NCI-H187 treated with DMSO at 0.1 percent for 48 hours (cell line): ENCODE measurements at places on chromosomes 12 and 14.
A peak's percentile ranks its signal among the peaks of the same experiment; 100 is the strongest.

GRCh38 chr14:54909817-54910558 is 7.4 kb upstream of the GCH1 start:
- no peak for DNase-seq

GRCh38 chr12:104695453-104696148 is 238.9 kb downstream of the CHST11 start:
- peak; percentile 55 for DNase-seq

GRCh38 chr12:17203497-17203896 is 597.5 kb upstream of the LMO3 start:
- DNase-seq = no peak

GRCh38 chr14:24160499-24160849 is 591 bp upstream of the IRF9 start:
- no peak for DNase-seq

GRCh38 chr12:18158774-18159557 is 69.0 kb upstream of the RERGL start:
- DNase-seq = no peak

DNA sequence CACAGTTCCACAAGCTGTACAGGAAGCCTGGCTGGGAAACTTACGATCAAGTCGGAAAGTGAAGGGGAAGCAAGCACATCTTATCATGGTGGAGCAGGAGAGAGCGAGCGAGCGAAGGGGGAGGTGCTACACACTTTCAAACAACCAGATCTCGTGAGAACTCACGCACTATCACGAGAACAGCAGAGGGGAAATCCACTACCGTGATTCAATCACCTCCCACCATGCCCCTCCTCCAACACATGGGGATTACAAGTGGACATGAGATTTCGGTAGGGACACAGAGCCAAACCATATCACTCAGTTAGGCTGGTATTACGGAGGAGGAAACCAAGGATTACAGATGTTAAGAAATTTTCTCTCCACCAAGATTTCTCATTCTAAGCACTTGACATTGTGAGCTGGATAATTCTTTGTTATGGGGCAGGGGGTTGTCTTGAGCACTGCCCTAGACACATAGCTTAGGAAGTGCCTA is 262.0 kb upstream of the G2E3 start:
- DNase-seq = no peak

- no peak for DNase-seq
These were observed 37.3 kb downstream of the PRKCH start for GRCh38 chr14:61358554-61359226.

- peak; percentile 45 for DNase-seq
These were observed 15.1 kb downstream of the CCDC177 start for GRCh38 chr14:69559581-69560011.

DNA sequence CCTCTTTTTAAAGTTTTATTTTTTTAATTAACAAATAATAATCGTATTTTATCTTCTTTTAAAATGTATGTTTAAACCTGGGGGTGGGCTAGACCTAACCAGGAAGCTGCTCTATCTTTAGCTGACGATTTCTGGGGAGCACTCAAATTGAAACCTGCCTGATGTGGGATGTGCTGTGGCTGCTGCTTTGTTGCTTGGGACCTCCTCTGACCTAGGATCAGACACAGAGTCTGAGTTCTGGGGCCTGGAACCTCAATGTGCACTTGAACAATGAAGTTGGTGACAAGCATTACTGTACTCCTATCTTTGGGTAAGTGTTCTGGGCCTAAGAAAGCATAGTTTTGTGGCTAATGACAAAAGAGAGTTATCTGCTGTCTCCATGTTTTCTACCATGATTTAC is 386.7 kb downstream of the DAD1 start:
- DNase-seq = no peak

GRCh38 chr12:105590571-105590970 is 260.1 kb downstream of the C12orf75 start:
- no peak for DNase-seq

DNA sequence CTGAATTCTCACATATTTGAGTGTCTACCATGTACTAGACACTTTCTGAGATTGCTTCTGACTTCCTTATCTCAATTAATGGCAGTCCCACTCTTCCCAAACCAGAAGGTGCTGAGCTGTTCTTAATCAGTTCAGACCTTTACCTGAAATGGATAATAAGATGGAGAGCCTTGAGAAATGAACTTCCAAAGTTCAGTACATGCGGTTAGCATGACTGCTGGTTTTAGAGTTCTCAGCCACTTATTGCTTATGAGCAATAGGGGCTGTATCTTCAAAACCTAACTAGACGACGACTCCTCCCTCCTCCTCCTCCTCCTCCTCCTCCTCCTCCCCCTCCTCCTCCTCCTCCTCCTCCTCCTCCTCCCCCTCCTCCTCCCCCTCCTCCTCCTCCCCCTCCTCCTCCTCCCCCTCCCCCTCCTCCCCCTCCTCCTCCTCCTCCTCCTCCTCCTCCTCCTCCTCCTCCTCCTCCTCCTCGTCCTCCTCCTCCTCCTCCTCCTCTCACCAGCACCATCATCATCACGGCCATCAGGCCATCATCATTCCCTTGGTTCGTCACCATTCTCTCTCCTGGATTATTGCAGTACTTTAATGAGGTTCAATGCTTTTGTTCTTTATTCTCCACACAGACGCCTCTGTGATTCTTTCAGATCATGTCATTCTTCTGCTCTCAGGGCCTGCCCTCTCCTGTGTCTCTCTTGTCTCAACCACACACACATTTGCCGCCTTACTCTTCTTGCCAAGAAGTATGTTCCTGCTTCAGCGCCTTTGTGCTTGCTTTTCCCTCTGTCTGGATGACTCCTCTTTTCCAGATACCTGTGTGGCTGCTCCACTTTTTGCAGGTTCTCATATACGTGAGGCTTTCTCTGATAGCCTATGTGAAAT is 2.7 kb downstream of the PCNX1 start:
- DNase-seq = no peak

DNA sequence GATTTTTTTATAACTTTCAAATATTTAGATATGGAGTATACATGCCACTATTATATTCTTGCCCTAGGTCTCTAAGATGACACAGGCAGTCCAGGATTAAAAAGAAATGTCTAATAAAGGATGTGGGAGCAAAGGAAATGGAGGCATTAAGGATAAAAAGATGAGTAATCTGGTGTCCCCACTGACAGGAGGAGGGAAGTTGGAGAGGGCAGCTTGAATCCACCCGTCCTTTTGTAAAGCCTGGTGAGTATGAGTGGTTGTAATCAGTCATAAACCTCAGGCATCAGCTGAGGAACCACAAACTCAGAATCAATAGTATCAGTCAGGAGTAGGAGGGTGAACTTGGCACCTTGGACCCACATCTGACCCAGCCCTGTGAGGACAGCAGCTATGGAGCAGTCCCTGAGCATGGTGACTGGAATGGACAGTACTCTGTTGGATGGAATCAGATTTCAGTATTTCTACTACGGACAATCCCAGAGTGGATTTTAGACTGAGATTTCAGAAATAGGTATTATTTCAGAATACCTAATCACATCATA is 100.5 kb downstream of the EXOC5 start:
- DNase-seq = no peak

GRCh38 chr14:73817020-73817655 is 34.5 kb upstream of the PTGR2 start:
- DNase-seq = no peak

DNA sequence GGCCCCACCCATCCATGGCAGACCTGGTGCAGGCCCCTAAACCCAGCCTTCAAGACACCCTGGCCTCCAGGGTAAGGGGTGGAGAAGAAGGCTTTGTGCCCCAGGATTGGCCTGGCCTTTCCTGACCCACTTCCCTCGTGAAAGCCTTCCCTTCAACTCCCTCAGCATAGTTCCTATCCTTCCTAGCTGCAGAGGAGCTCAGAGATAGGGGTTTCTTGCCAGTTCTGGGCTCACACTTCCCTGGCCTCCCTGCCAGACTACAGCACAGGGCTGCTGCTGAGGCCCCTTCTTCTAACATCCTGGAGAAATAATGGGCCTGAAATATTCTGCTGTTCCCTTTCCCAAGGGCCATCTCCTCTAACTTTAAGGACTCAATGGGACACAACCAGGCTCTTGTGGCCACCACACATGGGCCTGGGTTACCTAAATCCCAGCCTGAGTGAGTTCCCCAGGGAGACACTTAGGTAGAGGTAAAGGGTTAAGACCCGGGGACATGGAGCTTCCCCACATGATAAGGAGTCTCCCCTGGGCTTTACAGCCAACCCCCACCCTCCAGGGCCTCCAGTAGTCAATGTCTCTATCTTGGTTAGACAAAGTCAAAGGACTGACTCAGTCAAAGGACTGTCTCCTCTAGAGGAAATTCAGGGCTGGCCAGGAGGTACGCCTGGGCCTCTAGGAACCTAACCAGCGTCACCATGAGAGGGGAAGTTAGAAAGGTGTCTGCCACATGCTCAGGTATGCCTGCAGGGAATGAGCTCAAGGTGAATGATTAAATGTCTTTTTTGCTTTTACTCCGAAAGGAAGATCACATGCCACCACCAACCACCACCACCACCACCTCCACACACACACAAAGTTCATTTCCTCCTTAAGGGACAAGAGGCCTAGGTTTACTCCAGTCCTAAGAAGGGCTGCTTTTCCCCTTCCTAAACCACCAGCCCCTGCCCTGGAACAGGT is 7.1 kb downstream of the ZFP36L1 start:
- DNase-seq = no peak

DNA sequence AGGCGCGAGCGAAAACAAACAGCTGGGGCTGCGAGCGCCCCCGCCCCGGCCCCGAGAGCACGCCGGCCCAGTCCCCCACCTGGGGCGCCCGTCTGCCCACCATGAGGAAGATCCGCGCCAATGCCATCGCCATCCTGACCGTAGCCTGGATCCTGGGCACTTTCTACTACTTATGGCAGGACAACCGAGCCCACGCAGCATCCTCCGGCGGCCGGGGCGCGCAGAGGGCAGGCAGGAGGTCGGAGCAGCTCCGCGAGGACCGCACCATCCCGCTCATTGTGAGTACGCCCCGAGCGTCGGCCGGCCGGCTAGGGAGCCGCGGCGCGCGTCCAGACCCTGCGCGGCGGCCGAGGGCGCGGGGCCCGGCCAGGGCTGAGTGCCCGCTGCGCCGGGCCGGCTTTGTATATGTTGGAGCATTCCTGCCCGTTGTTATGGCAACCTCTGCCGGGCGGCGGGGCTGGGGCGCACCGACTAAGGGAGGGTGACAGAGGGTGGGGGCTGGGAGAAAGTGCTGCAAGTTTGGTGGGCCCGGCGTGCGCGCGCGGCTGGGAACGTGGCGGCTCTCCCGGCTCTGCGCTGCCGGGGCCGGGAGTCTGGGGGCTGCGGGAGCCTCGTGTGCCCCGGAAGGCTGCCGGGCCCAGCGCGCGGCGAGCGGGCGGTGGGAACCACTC is 367 bp downstream of the GALNT16 start:
- no peak for DNase-seq

GRCh38 chr14:96138241-96138640 is 66.4 kb upstream of the BDKRB2 start:
- no peak for DNase-seq

DNA sequence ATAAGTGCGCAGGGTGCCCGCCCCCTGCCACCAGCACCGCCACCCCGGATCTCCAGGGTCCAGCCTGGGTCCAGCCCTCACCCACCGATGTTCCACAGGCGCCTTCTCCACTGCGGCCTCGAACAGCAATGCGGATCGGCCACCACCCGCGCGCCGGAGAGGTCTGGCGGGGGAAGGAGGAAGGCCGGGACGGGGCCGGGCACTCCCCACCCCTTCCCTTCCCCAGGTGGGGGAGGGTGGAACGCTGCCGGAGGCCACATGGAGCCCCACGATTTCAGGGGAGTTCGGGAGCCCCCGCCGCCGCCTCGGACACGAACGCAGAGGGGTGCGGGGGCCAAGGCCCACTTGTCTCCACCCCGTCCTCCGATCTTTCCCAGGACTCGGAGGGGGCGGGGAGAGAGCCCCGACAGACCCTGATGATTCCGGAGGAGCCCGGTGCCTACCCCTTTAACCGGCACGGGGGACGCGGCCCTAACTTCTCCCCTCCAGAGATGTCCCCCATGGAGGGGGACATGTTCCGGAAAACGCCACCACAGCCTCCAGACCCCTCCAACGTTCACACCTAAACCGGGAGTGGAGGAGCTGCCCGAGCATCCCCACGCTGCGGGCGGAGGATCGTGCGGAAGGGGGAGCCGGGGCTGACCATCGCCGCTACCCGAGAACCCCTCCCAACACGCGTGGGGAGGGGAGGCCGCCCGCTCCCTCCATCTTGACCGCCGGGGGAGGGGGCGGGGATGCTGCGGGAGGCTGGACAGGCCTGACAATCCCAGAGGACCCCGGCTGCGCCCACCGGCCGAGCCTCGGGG is 1.1 kb downstream of the ATXN2 start:
- no peak for DNase-seq

GRCh38 chr14:91078095-91078737 is 17.8 kb upstream of the RPS6KA5 start:
- DNase-seq = no peak

DNA sequence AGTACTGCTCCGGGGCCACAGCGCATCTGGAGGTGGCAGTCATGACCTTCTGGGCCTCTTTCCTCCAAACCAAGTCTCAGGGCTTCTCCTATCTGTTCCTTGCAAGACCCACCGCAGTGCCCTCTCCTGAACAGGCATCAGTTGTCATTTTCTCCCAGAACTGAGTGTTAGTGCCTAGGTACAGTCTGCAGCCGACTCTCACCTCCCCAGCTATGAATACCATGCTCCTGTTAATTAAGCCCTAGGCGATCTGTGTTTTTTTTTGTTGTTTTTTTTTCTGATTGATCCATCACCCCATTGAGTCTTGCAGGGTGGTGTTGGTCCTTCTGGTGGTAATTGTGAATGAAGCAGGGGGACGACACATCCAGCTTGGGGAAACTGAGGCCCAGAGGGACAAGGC is 47.5 kb upstream of the DLK1 start:
- no peak for DNase-seq

- DNase-seq = no peak
These were observed 8.3 kb downstream of the PTPRB start for GRCh38 chr12:70628701-70629480.

DNA sequence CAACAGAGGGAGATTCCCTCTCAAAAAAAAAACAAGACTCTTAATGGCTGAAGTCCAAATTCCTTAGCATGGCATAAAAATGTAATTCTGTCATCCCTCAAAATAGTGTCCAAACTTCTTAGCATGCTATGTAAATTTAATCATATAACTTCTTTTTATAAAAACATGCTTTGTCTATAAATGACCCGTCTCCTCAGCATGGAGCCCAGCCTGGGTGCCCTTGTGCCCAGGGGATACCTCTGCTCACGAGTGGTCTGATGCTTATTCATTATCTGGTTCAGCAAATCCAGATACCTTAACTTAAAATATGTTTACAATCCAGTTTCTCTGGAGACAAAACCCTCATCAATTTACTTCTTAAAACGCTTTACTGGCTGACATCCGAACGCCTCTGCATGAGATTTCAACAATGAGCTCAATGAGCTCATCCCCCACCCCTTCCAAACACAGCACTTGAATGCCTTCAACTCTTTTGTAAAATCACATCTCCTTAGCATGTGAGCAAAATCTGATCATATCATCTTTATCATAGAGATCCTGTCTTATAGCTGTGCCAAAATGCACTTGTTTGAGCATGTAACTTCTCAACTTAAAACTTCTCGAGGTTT is 15.7 kb downstream of the RTL1 start:
- DNase-seq = no peak
